ENCODE measurements at places on chromosomes 5 and 9.
A peak's percentile ranks its signal among the peaks of the same experiment; 100 is the strongest.

DNA sequence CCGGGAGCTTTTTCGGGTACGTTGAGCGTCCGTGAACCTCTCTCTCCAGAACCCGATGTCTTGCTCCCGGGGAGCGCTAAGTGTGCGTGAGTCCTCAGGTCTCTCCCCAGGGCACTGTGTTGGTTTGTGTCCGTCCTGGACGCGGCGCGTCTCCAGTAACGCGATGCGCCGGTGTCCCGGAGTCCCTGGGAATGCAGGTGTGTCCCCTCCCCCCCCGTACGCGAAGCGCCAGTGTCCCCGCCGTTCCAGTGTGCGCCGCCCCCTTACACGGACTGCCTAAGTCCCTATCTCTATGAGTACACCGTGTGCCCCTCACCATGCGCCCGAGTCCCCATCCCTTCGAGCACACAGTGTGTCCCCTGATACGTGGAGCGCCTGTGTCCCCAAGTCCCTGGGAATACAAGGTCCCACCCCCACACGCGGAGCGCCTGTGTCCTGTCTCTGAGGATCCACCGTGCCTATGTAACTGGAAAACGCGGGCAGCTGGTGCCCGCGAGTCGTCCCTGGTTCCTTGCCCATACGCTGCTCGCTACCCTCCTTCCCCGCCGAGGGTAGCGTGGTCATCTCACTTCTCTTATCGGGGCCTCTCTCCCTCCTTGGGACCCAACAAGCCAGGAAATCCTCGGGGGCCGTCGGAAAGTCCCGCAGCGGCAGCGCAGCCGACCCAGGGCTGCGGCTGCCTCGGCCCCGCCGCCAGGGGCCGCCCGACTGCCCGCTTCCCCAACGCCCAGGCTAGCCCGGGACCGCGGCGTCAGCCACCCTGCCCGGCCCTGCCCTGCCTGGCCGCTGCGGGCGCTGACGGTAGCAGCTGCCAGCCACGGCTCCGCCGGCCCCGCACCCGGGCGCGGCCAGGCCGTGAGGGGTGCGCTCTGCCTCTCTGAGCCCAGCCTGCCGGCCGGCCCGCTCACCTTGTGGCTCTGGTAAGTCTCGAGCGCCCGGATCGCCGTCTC lies 709 bp downstream of the ELL2 start:
- peak; percentile 77 for DNase-seq

DNA sequence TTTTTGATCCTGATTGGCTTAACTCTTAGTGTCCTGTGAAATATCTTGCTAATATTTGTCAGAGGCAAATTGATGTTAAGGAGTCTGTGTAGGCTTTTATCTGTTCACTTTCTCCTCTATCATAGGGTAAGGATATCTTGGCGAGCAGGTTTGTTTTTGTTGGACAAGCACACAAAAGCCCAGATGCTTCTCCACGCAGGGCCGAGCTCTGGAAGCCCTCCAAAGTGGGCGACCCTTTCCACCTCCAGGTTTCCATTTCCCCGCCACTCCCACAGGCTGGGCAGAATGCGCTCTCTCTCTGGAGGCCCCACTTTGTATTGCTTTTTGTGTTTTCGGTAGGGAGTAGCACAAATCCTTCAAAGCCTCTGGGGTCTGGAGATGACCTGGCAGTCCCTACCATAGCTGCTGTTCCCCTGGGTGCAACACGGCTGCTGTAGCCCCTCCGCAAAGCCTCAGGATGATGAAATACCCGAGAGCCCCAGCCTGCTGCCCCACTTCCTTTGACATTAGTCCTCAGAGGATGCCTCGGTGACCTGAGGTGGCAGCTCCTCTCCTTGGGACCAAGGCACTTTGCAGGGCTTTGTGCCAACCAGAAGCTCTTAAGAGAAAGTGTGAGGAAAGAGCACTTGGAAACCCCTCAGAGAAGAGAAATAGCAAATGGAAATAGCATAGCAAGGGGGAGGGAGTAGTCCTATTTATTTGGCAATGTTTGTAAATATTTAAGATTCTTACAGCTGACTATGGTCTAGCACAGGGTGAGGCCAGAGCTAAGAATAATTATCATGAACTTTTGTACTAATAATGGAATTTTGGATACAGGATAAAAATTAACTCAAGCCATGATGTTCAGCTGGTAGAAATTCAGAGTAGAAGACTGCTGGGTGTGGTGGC lies 122.8 kb downstream of the ARHGEF28 start:
- DNase-seq: no peak

DNA sequence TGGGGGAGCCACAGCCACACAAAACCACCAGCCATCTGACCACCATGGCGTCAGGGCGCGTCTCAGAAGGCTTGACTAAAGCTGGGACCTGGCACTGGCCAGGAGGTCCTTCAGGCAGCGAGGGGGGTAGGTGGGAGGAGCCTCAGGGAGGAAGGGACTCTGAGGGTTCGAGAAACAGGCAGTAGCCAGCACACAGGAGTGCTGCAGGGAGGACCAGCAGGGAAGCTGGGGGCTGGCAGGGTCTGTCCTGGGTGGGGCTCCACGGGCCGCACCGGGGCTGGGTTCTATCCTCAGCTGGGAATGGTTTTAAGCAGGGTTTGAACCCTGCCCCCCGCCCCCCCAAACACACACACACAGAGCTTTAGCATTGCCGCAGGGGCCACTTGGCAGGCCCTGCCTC lies 7.4 kb downstream of the FAM163B start:
- no peak for DNase-seq

DNA sequence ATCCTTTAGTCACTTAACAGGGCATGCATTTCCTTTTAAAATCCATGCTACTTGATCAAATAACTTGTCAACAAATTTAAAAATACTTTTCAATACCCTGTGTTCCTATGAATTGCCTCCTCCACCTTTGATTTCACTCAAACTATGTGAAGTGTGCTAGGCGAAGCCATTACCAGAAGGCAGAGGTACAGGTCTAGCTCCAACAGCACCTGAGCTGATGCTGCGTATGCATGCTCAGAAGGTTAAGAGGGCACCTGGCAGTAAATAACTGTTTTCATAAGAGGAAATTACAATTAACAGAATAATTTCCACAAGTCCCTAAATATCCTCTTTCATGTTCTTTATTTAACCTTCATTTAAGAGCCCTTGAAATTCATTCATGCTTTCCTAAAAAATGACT lies 251.8 kb downstream of the EFNA5 start:
- no peak for DNase-seq

- DNase-seq: peak; percentile 42
Observed at GRCh38 chr5:40834391-40834848, 602 bp downstream of the RPL37 start.

DNA sequence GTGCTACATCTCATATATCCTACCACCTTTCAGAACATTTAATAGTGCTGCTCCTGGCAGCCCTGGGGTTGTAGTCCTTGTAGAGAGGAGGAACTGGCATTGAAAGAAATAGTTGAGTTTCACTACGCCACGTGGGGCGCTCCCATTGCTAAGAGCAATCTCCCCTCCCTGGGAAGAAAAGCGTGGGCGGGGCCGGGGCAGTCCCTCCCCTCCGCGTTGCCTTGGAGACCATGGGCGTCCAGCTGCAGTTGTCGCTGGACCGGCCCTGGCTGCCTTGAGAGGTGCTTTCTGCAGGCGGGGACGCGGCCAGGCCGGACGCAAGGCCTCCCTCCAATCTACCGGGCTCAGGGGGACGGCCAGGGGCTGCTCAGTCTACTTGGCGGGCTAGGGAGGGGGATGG lies 368 bp upstream of the CCDC180 start:
- no peak for DNase-seq

DNA sequence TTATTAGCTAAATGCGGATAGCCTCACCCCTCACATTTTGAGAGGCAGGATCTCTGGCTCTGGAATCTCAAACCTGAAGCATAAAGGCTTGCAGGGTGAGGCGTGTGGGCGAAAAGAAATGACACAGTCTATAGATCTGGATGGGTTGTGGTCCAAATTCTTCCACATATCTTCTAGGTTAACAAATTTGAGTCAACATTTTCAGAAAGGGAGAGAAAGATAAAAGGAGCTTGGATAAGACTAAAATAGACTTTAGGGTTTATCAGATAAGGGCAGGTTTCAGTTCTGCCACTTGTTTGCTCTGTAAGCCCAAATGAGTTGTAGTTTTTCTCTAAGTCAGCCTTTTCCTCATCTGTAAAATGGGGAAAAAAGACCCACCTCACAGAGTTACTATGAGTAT lies 220.9 kb downstream of the TRIM32 start:
- no peak for DNase-seq

GRCh38 chr9:70382709-70383605 lies 31.5 kb downstream of the KLF9 start:
- DNase-seq: no peak

DNA sequence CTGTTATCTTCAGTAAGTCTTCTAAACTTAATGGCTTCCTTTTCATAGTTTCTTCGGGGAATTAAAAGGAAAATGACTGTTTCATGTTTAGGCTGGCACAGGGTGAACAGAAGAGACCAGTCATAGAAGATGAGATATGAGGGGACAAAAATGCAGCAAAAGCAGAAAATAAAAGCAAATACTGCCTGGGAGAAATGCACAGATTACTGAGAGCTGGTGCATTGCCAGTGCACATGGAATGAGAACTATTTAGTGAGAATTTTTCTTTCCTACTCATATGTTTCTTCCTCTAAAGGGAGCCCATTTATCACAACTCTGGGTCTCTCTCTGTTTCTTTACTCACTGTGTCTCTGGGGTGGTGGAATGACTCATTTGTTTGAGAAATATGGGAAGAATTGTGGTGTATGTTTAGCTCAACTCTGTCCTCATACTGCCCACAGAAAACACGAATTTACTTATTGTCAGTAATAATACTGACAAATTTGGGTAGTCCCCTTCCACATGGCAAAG lies 25.9 kb upstream of the ANKRD55 start:
- no peak for DNase-seq

- DNase-seq: no peak
Observed at GRCh38 chr5:8317335-8317734, 448.4 kb downstream of the MTRR start.

DNA sequence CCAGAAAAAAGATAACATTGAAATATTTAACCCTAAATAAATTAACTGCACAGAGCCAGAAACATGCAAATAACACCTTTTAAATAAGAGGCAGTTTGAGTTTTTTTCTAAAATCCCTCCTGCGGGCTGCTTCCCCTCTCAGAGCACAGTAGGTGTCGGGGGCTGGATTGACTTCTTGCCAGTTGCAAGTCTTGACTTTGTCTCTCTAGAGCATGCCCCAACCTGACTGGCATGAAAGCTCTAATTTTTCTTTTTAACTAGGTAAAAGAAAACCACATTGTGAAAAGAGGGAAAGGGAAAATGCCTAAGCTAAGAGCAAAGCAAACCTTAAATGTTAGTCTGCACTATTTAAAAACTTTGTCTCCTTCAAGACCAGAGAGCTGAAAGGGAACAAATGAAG lies 46.4 kb upstream of the DNAH5 start:
- DNase-seq: no peak

- DNase-seq: peak; percentile 87
Observed at GRCh38 chr9:34701769-34702736, 7.9 kb downstream of the CCL21 start.

GRCh38 chr9:117546894-117547678 lies 132.2 kb upstream of the ASTN2 start:
- DNase-seq: peak; percentile 6

- no peak for DNase-seq
Observed at GRCh38 chr5:6378766-6379103, 388 bp upstream of the MED10 start.

DNA sequence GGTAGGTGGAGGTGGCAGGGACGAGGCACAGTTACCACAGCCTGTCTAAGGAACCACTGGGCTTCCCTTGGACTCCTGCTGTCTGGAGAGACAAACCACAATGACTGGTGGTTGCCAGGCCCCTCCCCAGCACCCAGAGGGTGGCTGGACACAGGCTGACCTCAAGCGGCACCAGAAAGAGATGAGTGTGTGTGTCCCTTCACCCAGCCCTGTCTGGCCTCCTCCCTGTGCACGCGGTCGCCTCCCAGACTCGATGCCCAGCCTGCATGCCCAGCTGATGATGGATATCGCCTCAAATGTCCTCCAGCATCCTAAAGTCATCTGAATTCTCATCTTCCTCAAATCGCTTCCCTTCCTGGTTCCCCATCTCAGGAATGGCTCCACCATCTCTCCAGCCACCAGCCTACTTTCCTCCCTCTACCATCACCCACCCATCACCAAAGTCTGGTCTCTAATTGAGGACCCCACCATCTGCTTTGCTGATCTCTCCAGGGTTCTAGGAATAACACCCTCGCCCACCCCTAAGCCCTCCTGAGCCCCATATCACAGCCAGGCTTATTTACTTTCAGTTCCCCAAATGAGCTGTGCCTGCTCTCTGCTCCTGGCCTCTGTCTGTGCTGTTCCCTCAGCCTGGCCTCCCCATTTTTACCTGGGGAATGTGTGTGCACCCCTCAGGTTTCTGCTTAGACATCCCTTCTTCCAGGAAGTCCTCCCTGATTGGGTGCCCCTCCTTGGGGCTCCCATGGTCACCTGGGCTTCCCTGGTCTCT lies 52.5 kb upstream of the GGTA1 start:
- no peak for DNase-seq

DNA sequence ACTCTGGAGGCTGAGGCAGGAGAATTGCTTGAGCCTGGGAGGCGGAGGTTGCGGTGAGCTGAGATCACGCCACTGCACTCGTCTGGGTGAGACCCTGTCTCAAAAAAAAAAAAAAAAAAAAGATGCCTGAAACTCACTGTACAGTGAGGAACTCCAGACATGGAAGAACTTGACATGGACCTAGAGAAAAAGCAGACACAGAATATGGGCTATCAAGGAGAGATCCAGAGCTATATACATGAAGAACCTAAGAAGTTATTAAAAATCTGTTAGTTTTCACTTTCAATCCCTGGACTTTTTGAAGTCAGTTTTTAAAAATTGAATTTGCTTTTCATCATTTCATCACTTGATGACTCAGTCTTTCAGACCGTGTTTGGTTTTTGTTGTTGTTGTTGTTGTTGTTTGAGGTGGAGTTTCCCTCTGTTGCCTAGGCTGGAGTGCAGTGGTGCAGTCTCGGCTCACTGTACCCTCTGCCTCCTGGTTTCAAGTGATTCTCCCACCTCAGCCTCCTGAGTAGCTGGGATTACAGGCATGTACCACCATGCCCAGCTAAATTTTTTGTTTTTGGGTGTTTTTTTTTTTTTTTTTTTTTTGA lies 20.3 kb downstream of the PAIP2 start:
- DNase-seq: no peak

- DNase-seq: no peak
Observed at GRCh38 chr9:131858147-131858546, 118.3 kb upstream of the RAPGEF1 start.

GRCh38 chr9:72577212-72577753 lies 55.9 kb downstream of the TMC1 start:
- DNase-seq: no peak

- DNase-seq: no peak
Observed at GRCh38 chr5:119427060-119427459, 25.2 kb upstream of the HSD17B4 start.

GRCh38 chr9:95224376-95225019 lies 93.0 kb downstream of the FANCC start:
- no peak for DNase-seq

DNA sequence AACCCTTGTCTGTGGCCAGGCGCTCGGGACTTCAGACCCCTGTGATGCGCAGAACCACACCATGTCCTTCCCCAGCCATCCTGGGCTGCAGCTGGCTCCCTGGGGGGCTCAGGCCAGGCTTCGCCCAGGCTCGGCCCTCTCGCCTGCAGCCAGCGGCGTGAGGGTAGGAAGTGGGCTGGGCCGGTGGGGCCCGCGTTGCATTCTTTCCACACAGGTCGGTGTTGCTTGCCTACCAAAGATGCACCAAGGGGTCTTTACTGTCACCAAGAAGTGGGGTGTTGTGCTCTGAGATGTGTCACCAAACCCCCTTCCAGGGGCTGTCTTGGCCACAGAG lies 48.3 kb upstream of the RNF130 start:
- no peak for DNase-seq

- no peak for DNase-seq
Observed at GRCh38 chr5:168750926-168751325, 171.8 kb upstream of the PANK3 start.

Data from CD4-positive, alpha-beta T cell treated with Interleukin-17A for 4 hours (primary cell).